ENCODE measurements at places on chromosomes 3 and 15.

- DNase-seq = no peak
Measured at GRCh38 chr3:13332740-13333139, 87.4 kb downstream of the NUP210 start.

DNA sequence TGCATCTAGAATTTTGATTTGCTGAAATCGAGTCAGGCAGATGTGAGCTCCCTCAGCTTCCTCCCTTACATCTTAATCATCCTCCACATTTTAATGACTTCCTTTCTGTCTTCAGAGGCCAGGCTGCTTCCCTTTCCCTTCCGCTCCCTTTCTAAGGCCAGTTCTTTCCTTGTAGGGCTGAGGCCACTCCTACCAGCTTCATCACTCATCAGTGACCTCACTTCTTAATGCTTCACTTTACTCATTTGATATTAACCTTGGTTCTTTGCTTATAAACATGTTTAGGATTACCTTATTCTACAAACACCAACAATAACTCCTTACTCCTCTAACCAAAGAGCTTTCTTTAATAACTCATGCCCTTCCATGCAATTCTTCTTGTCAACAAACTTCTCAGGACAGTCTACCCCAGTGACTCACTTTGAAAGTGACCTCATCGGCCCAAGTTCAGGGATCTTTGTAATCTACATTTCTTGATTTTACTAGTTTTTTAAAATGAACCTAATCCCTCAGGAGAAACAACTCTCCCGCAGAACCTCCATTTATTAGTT is 23.9 kb downstream of the ILDR1 start:
- DNase-seq = no peak

DNA sequence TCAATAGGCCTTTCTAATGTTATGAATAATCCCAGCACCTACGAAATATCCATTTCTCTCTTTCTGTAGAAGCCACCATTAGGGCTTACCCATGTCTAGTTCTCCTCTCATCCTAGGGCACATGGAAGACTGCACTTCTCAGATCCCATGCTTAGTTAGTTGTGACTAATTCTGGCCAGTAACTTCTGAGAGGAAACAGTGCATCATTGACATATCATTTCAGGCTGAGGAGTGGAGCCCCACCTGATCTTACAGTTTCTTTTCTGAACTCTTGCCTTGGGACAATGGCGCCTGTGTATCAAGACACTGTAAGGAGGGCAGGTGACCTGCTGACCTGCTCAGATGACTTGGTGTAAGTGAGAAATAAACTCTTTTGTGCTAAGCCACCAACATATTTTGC is 39.4 kb upstream of the TBL1XR1 start:
- DNase-seq = no peak

- DNase-seq = no peak
Measured at GRCh38 chr3:70179111-70179510, 133.3 kb downstream of the MDFIC2 start.

GRCh38 chr3:194973366-194974000 is 287.8 kb downstream of the FAM43A start:
- no peak for DNase-seq

DNA sequence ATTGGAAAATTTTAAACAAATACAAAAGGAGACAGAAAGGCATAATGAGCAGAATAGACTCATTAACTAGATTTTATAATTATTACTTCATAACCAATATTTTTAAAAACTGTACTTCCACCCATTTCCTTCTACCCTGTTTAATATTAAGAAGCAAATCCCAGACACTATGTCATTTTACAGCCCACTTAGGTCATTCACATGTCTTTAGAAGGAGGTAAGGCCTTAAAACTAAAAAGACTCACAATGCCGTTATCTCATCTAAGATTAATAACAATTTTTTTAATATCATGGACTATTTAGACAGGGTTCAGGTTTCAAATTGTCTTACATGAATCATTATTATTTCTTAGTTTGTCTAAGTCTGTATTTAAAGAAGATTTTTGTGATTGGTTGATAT is 217.2 kb downstream of the NFKBIZ start:
- no peak for DNase-seq

DNA sequence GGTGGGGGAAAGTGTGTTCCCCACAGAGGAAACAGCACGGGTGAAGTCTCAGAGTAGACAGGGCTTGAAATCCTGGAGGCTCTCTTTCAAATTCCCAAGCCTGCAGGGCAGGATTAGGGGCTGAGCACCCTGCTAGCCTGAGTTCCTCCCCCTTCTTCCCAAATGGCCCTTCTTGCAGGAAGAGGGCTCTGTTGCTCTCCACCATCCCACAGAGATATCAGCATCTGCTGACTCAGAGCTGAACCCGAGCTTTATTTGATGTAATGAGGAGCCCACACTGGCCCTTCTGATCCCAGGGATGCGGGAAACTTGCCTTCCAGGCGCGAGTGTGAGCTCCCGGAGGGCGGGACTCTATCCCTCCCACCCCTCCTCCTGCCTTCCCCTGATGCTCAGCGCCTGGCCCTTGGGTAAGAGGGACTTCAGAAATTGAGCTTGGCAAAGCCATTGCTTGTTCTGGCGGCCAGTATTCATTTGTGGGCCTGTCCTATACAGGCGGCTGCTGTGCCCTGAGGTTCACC is 1.4 kb upstream of the STRA6 start:
- no peak for DNase-seq

- no peak for DNase-seq
Measured at GRCh38 chr3:11289864-11290263, 17.7 kb downstream of the ATG7 start.

- no peak for DNase-seq
Measured at GRCh38 chr3:182715006-182715405, 78.3 kb upstream of the ATP11B start.

DNA sequence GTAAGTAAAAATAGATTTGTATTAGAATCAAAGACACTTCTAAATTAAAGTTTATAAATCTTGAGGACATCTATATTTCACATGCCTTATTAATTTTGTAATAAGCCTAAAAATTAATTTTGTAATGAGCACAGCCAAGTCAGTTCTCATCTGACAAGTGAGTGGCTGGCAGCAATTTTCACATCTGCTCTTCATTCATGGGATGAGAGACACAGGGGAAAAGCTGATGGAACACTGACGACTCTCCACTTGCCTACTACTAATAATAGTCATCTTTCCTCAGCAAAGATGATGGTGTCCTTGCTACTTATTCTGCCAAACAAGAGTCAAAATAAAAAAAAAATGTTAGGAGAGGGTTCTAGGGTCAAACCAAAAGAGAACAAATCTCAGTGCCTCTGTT is 14.4 kb upstream of the CMSS1 start:
- no peak for DNase-seq

DNA sequence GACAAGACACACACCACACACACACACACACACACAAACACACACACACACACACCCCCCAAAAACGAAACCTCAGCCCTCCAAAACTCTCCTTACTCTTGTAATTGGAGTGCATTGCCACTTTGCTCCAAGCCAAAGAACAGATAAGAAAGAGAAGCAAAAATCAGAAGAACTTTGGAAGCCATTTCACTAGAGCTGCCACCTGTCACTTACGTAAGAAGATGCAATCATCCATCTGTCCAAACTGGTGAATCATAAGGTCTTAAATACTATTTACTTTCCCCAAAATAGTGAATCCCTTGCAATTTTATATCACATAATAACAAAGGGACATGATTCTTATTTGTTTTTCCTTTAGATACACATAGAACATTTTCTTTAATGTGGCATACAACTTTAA is 285.4 kb downstream of the ZBTB20 start:
- no peak for DNase-seq

DNA sequence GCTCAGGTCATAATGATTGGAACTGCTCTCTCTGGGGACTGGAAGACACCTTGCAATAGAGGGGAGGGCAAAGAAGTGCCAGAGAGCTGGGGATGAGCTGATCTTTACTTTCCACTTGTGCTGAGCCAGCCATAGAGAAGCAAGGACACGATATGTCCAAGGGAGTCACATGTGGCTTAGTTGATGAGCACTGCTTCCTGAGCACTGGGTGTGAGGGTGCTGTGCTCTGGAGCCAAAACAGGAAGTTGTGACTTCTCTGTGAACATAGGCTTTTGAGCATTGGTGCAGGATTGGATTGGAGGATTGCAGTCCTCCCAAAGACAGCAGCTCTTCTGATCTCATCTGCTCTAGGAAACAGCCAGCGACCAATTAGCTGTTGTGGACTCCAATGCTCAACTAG is 6.7 kb downstream of the PARP14 start:
- DNase-seq = no peak

DNA sequence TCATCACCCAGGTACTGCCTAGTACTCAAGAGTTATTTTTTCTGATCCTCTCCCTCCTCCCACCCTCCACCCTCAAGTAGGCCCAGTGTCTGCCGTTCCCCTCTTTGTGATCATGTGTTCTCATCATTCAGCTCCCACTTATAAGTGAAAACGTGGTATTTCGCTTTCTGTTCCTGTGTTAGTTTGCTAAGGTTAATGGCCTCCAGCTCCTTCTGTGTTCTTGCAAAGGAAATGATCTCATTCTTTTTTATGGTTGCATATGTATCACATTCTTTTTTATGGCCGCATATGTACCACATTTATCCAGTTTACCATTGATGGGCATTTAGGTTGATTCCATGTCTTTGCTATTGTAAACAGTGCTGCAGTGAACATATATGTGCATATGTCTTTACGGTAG is 8.2 kb upstream of the GANC start:
- no peak for DNase-seq

- no peak for DNase-seq
Measured at GRCh38 chr15:95131131-95131556, 899.8 kb downstream of the MCTP2 start.

- DNase-seq = no peak
Measured at GRCh38 chr15:65038836-65039235, 6.4 kb upstream of the SLC51B start.

Data from stimulated activated CD4-positive, alpha-beta T cell treated with anti-CD3 and anti-CD28 coated beads, Interleukin-4, amount 100 ng/mL, for 24 hours (primary cell).